ENCODE measurements at places on chromosomes 4 and X. TPM values are rescaled to one million over a fixed set of nuclear protein-coding genes. Genes with fewer than 3 reads are reported as not detected.

The NLRP2B gene
- not detected for total RNA-seq

The SLC9A7 gene
- 2.3 TPM for total RNA-seq

The CLTRN gene
- 0.79 TPM for total RNA-seq

The CSN1S1 gene
- total RNA-seq: not detected

DNA sequence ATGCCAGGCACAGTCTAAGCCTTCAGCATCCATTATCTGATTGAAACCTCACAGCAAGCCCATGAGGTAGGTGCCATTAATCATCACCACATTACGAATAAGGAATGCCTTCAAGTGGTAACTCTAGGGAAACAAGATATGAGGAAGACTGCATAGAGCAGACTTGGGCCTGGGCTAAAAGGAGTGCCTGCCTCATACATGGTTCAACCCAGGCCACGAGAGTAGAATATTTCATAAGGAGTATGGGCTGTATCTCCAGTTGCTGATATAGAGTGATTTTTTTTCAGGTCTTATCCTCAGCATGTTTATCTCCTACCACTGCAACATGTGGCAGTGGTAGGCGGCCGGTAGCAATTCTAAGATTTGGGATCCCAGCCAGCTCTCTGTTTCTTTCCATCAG is 51.7 kb downstream of the ATP11C start:
- no peak for DNase-seq
- no peak overlapping the region for H3K27ac ChIP-seq
- H3K4me1 ChIP-seq: no peaks in the 10 kb centered on the region

DNA sequence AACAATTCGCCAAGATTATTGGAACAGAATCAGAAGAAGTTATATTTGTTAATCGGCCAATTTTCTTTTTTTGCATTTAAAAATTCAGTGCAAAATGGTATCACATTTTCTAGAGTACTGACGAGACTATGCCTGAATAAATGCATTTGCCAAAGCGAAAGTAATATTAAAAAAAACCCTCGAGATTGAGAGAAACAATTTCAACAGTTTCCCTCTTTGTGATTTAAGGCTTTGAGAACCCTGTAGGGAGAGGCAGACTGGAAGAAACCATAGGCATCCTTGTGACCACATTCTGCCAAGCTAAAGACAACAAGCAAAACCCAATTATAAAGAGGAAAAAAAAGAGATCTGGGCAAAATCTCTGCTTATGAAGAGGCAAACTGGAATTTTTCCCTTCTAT is 218.1 kb upstream of the GK2 start:
- no peak overlapping the region for H3K4me3 ChIP-seq
- H3K27ac ChIP-seq: no peak overlapping the region
- no peaks in the 10 kb centered on the region for H3K27me3 ChIP-seq
- DNase-seq: no peak

GRCh38 chrX:29580560-29580959 is 634.8 kb upstream of the MAGEB2 start:
- H3K36me3 ChIP-seq: no peaks in the 10 kb centered on the region
- H3K4me1 ChIP-seq: no peaks in the 10 kb centered on the region
- H3K4me3 ChIP-seq: no peak overlapping the region
- H3K27ac ChIP-seq: no peak overlapping the region
- DNase-seq: no peak
- no peaks in the 10 kb centered on the region for H3K27me3 ChIP-seq

DNA sequence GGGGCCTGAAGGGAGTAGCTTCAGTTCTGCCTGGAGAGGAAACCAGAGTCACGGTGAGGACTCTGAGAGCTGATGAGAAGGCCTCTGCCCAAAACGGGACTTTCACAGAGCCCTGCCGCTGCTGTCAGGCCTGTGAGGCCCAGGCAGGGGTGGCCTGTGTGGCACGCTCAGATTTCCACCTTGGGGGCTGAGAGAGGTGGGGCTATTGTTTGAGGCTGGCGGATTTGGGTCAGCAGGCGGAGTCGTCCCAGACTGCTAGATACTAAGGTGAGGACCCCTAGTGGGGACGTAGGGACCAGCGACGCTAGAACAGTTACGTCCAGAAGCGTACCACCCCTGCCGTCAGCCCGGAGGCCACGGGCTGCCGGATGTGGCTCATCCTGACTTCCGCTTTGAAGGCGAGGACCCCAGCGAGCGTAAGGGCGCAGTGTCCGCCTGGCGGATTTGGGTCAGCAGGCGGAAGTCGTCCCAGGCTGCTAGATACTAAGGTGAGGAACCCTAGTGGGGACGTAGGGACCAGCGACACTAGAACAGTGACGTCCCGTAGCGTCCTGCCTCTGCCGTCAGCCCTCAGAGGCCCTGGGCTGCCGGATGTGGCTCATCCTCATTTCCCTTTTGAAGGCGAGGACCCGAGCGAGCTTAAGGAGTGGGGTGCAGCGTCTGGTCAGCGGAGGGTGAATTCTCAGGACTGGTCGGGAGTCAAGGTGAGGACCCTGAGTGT is at the start of gene MAGEB1:
Gene MAGEB1 (plus strand): TSS at position 378 of the 721 bp plus-strand sequence. CDS start 3,348 bp downstream, outside the sequence.
- DNase-seq: no peak
- no peak within 1 kb of the TSS for H3K4me3 ChIP-seq
- H3K4me1 ChIP-seq: no peaks in the 10 kb centered on the region
- H3K36me3 ChIP-seq: no peaks in the 10 kb centered on the region
- no peaks in the 10 kb centered on the region for H3K27me3 ChIP-seq

GRCh38 chr4:44616621-44617020 is 34.8 kb downstream of the YIPF7 start:
- DNase-seq: no peak
- no peak overlapping the region for H3K4me3 ChIP-seq
- H3K4me1 ChIP-seq: no peaks in the 10 kb centered on the region
- H3K36me3 ChIP-seq: no peaks in the 10 kb centered on the region
- no peaks in the 10 kb centered on the region for H3K27me3 ChIP-seq
- no peak overlapping the region for H3K27ac ChIP-seq

GRCh38 chrX:148785256-148785655 is 284.8 kb downstream of the AFF2 start:
- no peaks in the 10 kb centered on the region for H3K4me1 ChIP-seq
- no peak for DNase-seq
- H3K36me3 ChIP-seq: no peaks in the 10 kb centered on the region

DNA sequence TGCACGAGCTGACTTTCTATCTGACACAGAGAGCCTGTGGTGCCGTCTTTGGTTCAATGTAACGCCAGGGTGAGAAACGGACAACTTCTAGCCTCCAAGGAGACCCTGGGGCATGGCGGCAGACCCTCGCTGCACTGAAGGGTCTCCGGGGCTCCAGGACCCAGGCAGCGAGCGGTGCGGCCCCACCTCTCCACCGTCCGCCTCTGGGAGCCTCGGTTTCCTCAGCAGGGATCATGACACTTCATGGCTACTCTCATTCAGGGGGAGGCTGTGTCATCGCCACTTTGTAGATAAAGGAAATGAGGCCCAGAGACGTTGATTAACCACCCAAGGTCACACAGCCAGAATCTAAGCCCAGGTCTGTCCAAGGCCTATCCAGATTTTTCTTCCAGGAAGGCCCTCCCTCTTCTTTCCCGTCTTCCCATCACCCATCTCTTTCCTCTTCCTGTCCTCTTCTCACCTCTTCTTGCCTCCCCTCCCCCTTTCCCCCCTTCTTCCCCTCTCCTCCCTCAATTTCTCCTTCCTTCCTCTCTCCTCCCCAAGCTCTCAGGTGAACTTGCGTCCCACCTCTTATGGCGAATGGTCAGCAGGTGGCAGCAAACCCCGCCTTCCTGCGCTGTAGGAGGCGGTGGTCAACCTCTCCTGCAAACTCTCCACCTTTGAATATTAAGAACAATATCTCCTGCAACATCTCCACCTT is 69.3 kb upstream of the HMX1 start:
- no peaks in the 10 kb centered on the region for H3K4me1 ChIP-seq
- H3K36me3 ChIP-seq: no peaks in the 10 kb centered on the region
- no peak for DNase-seq

DNA sequence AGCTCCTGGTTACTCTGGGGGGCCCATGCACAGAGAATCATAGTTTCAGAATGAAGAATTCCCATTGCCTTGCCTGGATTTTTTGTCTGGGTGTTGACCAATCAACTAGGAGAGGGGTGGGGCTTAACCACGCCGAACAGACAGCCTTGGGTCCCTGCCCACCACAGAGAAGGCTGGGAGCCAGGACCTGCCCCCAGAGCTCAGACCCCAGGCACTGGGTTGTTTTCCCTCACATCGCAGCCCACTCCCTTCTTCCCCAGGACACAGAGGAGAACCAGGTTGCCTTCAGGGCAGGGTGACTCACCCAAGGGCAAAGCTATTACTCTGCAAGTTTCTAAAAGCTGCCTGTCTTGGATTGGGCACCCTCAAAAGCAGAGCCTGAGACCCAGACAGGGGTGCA is 23.3 kb upstream of the CRMP1 start:
- no peak for DNase-seq
- no peaks in the 10 kb centered on the region for H3K4me1 ChIP-seq
- no peak overlapping the region for H3K27ac ChIP-seq
- no peaks in the 10 kb centered on the region for H3K36me3 ChIP-seq

- no peak overlapping the region for H3K4me3 ChIP-seq
- H3K27me3 ChIP-seq: no peaks in the 10 kb centered on the region
- peaks cover 30% of the 10 kb centered on the region for H3K4me1 ChIP-seq
Observed at GRCh38 chr4:71006203-71006907, 12.9 kb downstream of the DCK start.

DNA sequence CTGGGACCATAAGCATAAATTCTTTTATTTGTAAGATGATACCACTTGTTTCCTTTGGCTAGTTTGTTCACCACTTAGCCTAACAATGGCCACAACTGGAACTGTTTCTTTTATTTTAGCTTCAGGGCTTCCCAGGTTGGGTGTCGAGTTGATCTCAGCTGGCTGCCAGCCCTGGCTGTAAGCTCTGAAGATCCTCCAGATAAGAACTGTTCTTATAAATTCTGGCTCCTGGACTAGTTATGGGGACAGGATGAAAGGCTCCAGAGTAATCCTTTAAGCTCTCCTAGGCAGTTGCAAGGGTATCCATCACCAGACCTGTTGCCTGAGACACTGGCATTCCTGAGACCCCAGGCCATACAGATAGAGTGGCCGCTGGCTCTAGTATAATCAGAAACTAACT is 129.4 kb upstream of the ACSL4 start:
- no peak overlapping the region for H3K4me3 ChIP-seq
- H3K4me1 ChIP-seq: no peaks in the 10 kb centered on the region
- no peak overlapping the region for H3K27ac ChIP-seq
- no peak for DNase-seq
- H3K36me3 ChIP-seq: no peaks in the 10 kb centered on the region
- H3K27me3 ChIP-seq: no peaks in the 10 kb centered on the region

DNA sequence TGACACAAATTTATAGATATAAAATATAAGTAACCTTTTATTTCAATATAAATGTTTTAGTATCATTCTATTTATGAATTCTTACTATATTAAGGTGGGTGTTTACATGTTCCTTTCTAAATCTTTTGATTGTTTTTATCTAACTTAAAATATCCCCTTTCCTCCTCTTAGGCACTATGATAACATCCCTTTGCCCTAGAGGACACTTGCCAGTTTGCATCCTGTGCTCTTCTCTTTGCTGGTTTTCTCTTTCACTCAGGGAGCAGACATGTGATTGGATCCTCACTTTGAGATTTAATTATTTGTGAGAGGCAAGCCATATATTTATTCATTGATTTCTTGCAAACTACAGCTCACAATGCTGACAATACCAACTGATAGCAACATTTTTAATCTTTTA is 16.2 kb downstream of the LRIT3 start:
- no peaks in the 10 kb centered on the region for H3K36me3 ChIP-seq
- no peaks in the 10 kb centered on the region for H3K27me3 ChIP-seq
- H3K4me1 ChIP-seq: no peaks in the 10 kb centered on the region

GRCh38 chr4:108029016-108029720 is 39.5 kb downstream of the HADH start:
- H3K4me3 ChIP-seq: peak overlapping the region; percentile 19
- H3K27ac ChIP-seq: no peak overlapping the region
- H3K27me3 ChIP-seq: no peaks in the 10 kb centered on the region
- peaks cover 5% of the 10 kb centered on the region for H3K36me3 ChIP-seq

- DNase-seq: no peak
- no peaks in the 10 kb centered on the region for H3K27me3 ChIP-seq
- no peaks in the 10 kb centered on the region for H3K36me3 ChIP-seq
- H3K27ac ChIP-seq: no peak overlapping the region
- no peaks in the 10 kb centered on the region for H3K4me1 ChIP-seq
Observed at GRCh38 chr4:139484783-139485311, 30.9 kb downstream of the RAB33B start.

DNA sequence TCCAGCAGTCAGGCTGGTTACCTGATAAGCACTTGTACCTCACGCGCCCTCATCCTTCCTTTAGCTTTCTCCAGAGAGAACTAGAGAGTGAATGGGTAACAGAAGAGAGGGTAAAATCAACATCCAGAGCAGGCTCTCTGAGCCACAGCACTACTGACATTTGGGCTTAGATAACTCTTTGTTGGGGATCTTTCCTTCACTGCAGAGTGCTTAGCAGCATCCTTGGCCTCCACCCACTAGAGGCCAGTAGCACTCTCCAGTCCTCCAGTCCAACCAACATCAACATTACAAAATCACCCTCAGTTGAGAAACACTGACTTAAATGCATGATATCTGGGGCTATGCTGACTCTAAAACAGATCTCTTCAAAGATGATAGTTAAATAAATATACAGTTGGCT is 220.7 kb downstream of the TACR3 start:
- DNase-seq: no peak
- H3K27me3 ChIP-seq: peaks cover 4% of the 10 kb centered on the region
- H3K4me3 ChIP-seq: no peak overlapping the region
- H3K4me1 ChIP-seq: no peaks in the 10 kb centered on the region

- no peak for DNase-seq
- H3K4me3 ChIP-seq: no peak overlapping the region
- H3K36me3 ChIP-seq: no peaks in the 10 kb centered on the region
- H3K27ac ChIP-seq: no peak overlapping the region
Observed at GRCh38 chr4:139674875-139675550, 9.4 kb downstream of the MGST2 start.

GRCh38 chr4:185263419-185263818 is 54.0 kb downstream of the SNX25 start:
- H3K36me3 ChIP-seq: no peaks in the 10 kb centered on the region
- H3K27ac ChIP-seq: no peak overlapping the region
- no peaks in the 10 kb centered on the region for H3K4me1 ChIP-seq
- no peak overlapping the region for H3K4me3 ChIP-seq

DNA sequence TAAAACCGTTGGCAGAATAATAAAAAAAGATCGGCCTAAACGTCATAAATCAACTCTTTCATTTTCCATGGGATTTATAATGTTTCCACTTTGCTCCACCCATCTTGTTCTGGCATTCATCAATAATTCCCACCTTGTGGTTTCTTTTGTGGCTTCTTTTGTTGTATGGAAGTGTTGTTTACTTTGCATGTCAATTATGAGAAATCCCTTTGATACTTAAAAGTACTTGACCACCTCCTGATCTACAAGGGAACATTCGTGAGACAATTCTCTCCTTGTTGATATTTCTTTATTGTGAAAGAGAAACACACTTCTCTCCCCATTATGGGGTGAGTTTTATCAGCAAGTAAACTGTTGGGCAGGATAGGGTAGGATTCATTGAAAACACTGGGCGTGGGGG is 2.8 kb downstream of the AMELX start:
- no peaks in the 10 kb centered on the region for H3K27me3 ChIP-seq
- H3K36me3 ChIP-seq: no peaks in the 10 kb centered on the region
- no peak overlapping the region for H3K4me3 ChIP-seq
- no peak overlapping the region for H3K27ac ChIP-seq

Measured in T-cell (primary cell).